ENCODE measurements at places on chromosomes 3 and 15.

- DNase-seq = peak; percentile 23
These were observed 157.5 kb downstream of the FBLN2 start for GRCh38 chr3:13706451-13706850.

DNA sequence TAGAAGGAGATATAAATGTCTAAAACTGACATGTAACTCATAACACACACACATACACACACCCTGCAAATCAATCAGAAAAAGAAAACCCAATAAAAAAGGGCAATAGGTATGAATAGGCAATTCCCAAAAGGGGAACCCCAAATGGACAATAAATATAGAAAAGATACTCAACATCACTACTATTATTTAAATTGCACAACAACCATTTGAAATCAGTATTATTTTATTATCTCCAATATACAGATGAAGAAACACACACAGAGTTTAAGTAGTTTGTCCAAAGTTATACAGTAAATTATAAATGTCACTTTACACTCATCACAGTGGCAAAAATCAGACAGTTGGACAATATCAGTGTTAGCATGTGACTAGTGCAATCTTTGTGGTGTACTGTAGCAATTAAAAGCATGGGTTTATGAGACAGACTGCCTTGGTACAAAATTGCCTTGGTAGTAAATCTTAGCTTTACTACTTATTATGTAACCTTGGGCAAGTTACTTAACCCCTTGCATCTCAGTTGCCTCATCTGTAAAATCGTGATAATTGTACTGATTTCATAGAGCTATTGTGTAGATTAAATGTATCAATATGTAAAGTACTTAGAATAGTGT lies 3.4 kb upstream of the FSTL1 start:
- no peak for DNase-seq

DNA sequence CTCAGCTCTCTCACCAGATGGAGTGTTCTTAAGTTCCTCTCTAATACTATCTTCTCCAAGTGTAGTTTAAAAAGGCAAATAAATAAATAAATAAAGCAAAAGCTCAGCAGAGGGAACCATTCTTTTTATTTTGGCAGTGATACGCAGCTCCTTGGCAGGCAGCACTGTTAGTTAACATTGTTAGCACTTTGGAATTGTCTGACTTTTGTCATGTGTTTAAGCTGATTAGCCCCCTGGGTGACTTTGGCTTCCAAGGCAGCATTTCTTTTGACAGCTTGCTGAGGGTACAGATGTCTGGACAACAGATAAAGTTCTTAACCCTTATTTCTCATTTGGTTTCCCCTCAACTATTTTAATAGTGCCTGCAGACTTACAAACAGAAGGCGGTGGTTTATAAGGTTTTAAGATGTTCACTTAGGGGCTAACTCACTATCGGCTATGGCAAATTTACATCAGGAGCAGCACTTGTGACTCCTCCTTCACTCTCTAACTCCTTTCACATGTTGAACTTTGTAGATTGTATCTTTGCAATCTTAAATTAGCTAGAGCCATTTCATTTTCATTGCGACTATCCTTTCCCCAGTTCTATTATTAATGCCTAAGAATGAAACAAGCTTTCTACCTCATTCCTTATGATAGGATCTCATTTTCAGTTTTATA lies 213.4 kb downstream of the ZBBX start:
- no peak for DNase-seq

DNA sequence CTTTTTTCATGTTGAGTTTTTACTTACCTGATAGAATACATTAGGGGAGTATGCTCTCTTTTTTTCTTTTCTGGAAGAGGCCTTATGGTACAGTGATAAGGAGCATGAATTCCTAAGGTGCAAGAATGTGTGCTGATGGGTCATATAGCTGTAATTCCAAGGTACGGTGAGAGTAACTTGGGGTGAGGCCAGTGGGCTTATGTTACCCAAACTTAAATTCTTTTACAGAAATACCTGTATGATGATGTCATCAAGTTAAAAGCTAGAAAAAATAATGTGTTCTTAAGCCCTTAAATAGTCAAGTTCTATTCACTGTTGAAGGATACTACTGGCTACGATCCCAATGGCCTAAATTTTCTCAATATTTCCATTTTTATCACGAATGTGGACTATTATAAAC lies 111.2 kb downstream of the GMPS start:
- no peak for DNase-seq

- no peak for DNase-seq
These were observed at the start of gene LOXL1 for GRCh38 chr15:73926219-73927002. LOXL1 (plus strand) TSS chr15:73926462; CDS start chr15:73926784, 322 bp downstream.

- DNase-seq = no peak
These were observed 571.8 kb upstream of the IL12A start for GRCh38 chr3:159416856-159417255.

DNA sequence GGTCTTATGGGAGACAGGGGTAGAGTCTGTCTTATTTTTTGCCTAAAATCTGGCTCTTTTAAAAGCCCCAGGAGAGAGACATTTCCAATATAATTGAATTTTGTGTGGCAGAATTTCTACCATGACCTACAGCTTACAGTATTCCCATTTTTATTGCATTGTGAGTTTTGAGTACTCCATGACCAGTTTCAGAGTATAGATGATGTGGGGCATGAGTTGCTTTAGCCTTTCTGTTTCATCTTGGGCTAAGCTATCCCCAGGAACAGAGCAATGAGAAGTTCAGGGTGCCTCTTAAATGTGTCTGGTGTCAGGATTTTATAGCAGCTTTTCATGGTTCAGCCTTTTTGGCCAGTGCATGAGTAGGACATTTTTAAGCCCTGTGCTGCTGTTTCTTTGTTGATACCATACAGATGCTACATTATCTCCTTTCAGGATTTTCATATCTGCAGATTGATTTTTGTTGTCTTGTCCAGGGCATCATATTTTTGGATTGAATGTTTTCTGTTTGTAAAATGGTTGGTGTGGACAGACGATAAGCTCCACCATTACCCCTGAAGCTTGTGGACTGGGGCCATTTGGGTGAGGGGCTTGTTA lies 3.5 kb downstream of the ABHD2 start:
- peak; percentile 33 for DNase-seq
